ENCODE measurements at places on chromosomes 2 and 18. TPM values are rescaled to one million over a fixed set of nuclear protein-coding genes. Genes with fewer than 3 reads are reported as not detected.

DNA sequence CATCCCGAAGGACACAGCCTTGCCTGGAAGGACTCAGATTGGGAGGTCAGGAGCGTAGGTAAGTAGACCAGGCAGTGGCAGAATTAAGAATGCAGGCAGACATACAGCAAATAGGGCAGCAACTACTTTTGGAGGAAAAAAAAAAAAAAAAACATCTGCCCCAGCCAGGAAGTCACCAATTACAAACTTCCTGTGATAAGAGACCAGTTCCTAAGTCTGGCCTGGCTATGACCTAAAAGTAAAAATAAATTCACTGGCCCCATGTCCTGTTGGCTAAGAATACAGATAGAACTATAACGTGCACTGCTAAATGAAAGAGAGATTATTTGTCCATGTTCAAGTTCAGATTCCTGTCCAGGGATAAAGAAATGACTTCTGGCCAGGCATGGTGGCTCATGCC, 45.2 kb upstream of the NOSTRIN start:
- peaks cover 55% of the 10 kb centered on the region for H3K4me1 ChIP-seq
- peaks cover 9% of the 10 kb centered on the region for H3K36me3 ChIP-seq
- DNase-seq: no peak
- no peaks in the 10 kb centered on the region for H3K27me3 ChIP-seq

GRCh38 chr2:170092436-170093060, 85.4 kb upstream of the MYO3B start:
- H3K36me3 ChIP-seq: peaks cover 2% of the 10 kb centered on the region
- H3K4me1 ChIP-seq: no peaks in the 10 kb centered on the region
- H3K27ac ChIP-seq: no peak overlapping the region
- no peak for DNase-seq
- peaks cover 2% of the 10 kb centered on the region for H3K27me3 ChIP-seq
- no peak overlapping the region for H3K4me3 ChIP-seq

GRCh38 chr18:60147323-60147722, 225.3 kb downstream of the MC4R start:
- H3K27ac ChIP-seq: no peak overlapping the region
- H3K36me3 ChIP-seq: no peaks in the 10 kb centered on the region
- H3K4me3 ChIP-seq: no peak overlapping the region
- H3K4me1 ChIP-seq: no peaks in the 10 kb centered on the region

DNA sequence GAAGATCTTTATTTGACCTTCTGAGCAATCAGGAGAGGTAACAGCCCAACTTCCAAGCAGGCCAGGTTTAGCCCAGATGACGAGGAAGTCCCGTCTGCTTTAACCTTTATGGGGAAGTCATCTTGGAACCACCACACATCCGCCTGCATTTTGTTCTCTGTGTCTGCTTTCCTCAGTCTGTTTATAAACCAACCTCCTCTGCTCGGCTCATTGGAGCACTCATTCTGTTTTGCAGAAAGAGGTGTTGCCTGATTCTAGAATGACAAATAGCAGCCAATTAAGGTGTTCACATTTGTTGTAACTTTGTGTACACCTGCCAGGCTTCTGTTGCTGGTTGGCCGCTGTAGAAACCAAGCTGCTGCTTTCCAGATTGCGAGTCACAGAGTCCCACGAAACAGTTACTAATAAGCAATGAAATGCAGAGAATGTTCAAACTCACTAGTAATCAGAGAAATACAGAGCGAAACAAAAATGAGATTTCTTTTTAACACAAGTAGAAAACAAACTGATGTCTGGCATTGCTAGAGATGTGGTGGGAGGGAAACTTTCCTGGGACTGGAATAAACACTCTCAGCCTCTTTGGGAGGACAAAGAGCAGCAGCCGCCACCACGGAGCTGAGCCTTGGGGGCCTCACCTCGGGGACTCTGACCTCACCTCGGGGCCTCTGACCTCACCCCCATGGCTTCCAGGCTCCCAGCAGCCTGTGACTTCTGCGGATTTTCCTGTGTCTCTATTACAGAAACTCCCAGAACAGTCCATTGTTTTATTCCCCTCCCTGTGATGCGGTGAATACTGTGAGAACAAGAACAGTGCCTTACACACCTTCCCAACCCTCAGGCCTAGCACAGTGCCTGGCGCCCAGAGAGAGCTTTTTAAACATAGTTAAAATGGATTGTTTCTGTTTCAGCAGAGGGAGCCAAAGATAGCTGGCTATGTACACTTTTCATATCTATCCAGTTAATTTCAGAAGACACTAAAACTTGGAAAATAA, 64.0 kb downstream of the MBP start:
- H3K4me1 ChIP-seq: peaks cover 99% of the 10 kb centered on the region
- H3K27me3 ChIP-seq: no peaks in the 10 kb centered on the region
- H3K27ac ChIP-seq: peak overlapping the region; percentile 94
- peak overlapping the region; percentile 48 for H3K4me3 ChIP-seq
- peaks cover 52% of the 10 kb centered on the region for H3K36me3 ChIP-seq
- peak; percentile 66 for DNase-seq

CHCHD5 gene
- 34.4 TPM for total RNA-seq

ELAC1 gene
- total RNA-seq: 5.6 TPM

SLC30A3 gene
- 0.53 TPM for total RNA-seq

- DNase-seq: no peak
- H3K4me3 ChIP-seq: no peak overlapping the region
- H3K36me3 ChIP-seq: no peaks in the 10 kb centered on the region
- no peaks in the 10 kb centered on the region for H3K27me3 ChIP-seq
- no peaks in the 10 kb centered on the region for H3K4me1 ChIP-seq
- no peak overlapping the region for H3K27ac ChIP-seq
Measured at GRCh38 chr18:44458777-44459176, 221.9 kb upstream of the SETBP1 start.

- DNase-seq: no peak
- H3K4me3 ChIP-seq: no peak overlapping the region
- H3K27ac ChIP-seq: no peak overlapping the region
- H3K36me3 ChIP-seq: no peaks in the 10 kb centered on the region
- H3K27me3 ChIP-seq: no peaks in the 10 kb centered on the region
Measured at GRCh38 chr18:72605376-72605775, 61.2 kb upstream of the CBLN2 start.

SPP2 gene
- not detected for total RNA-seq

LYG1 gene
- 0.66 TPM for total RNA-seq

DNA sequence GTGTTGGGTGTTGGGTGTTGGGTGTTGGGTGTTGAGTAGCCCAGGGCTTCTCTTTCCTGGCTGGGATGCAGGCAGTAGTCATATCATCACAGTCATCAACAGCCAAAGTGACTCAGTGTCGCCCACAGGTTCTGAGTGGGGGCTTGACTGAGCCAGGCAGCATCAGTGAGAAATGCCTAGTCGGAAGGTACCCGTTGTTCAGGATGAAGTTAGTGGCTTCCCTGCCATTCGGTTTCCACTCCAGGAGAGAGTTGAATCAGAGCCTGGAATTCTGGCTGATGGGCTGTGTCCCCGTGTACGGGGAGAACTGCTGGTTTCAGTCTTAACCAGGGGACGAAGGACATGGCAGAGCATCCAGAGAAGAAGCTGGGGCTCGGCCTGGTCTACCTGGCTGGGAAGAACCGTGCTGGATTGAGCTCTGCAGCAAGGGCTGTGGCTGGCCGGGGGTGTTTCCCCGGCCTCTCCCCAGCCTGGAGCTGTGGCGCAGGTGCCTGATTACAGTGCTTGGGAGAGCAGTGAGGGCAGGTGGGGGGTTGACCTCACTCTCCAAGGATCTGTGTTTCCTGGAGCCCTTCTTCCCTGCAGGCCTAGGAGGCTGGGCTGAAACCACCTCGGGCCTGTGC, 49.4 kb downstream of the AGAP1 start:
- H3K36me3 ChIP-seq: no peaks in the 10 kb centered on the region
- no peak overlapping the region for H3K4me3 ChIP-seq
- DNase-seq: peak; percentile 33
- H3K4me1 ChIP-seq: no peaks in the 10 kb centered on the region
- H3K27ac ChIP-seq: no peak overlapping the region

MEP1B gene
- not detected for total RNA-seq

CD207 gene
- total RNA-seq: not detected

ADD2 gene
- 26.9 TPM for total RNA-seq

DNA sequence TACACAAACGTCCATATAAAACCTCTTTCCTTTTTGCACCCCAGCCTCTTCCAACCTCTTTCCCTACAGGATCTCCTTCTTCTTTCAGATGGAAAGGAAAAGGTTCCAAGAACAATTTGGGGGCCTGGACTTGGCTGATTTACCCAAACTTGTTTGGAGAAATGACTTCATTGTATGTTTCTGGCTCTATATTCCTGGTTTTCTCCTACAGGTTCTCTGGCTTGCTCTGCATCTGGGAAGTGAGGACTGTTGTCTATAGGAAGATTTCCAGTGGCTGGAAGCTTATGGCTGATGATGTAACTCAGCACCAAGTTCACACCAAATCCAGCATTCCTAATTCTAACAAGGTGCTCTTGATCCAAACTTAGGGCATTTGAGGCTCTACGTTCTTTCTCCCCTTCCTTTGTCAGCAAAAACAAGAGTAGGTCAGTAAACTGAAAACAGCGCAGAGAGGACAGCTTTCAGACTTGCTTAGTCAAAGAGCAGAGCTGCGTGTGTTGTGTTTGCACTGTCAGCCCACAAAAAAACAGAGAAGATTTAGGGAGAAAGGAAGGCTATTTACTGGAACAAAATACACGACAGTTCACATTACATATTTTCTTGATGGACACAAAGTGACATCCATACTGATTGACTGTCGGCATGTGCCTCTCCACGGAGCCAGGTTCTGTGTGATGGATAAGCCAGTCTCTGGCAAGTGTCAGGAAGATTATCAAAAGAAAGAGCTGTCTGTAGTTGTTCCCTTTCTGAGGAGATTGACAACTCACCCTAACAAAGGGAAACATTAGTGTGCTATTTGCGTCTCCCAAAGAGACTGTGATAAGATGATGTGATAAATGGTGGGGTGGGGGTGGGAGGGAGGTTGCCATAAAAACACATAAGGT, 39.7 kb downstream of the CDCA7 start:
- H3K27me3 ChIP-seq: peaks cover 29% of the 10 kb centered on the region
- H3K4me1 ChIP-seq: no peaks in the 10 kb centered on the region
- H3K27ac ChIP-seq: no peak overlapping the region
- H3K36me3 ChIP-seq: no peaks in the 10 kb centered on the region

GRCh38 chr2:11357428-11357972, 13.1 kb upstream of the ROCK2 start:
- H3K4me1 ChIP-seq: no peaks in the 10 kb centered on the region
- peaks cover 2% of the 10 kb centered on the region for H3K27me3 ChIP-seq

- DNase-seq: peak; percentile 54
- peaks cover 8% of the 10 kb centered on the region for H3K27me3 ChIP-seq
- peaks cover 23% of the 10 kb centered on the region for H3K4me1 ChIP-seq
- no peaks in the 10 kb centered on the region for H3K36me3 ChIP-seq
- no peak overlapping the region for H3K27ac ChIP-seq
- H3K4me3 ChIP-seq: peak overlapping the region; percentile 32
Measured at GRCh38 chr2:23452853-23453420, 68.0 kb downstream of the KLHL29 start.

RBKS gene
- total RNA-seq: 6.4 TPM

EPAS1 gene
- 12.6 TPM for total RNA-seq

GRCh38 chr2:20913491-20913890, 90.6 kb upstream of the LDAH start:
- H3K27ac ChIP-seq: no peak overlapping the region
- no peak overlapping the region for H3K4me3 ChIP-seq
- H3K36me3 ChIP-seq: no peaks in the 10 kb centered on the region
- H3K27me3 ChIP-seq: peaks cover 27% of the 10 kb centered on the region

GRCh38 chr2:42001711-42002201, 46.1 kb upstream of the PKDCC start:
- no peaks in the 10 kb centered on the region for H3K4me1 ChIP-seq
- H3K27me3 ChIP-seq: peaks cover 19% of the 10 kb centered on the region
- no peak overlapping the region for H3K27ac ChIP-seq
- H3K36me3 ChIP-seq: peaks cover 2% of the 10 kb centered on the region

DNA sequence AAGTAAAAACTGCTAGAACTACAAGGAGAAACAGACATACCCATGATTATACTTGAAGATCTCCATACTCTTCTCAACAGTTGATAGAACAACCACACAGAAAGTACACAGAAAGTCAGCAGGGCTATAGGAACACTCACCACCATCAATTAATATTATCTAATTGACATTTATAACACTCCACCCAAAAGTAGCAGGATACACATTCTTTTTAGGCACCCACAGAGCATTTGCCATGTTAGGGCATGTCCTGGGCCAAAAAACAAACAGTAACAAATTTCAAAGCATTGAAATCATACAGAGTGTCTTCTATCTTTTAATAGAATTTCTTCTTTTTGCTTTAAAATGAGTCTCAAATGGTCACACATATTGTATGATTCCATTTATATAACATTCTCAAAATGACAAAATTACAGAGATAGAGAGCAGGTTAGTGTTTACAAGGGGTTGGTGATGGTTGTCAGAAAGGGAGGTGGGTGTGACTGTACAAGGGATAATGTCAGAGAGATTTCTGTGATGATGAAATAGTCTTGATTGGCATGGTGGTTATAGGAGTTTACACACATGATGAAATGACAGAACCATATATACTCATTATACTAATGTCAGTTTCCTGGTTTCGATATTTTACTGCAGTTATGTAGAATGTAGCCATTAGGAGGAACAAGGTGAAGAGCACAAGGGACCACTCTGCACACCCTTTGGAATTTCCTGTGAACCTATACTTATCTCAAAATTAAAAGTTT, 82.8 kb downstream of the NCK2 start:
- H3K4me1 ChIP-seq: peaks cover 90% of the 10 kb centered on the region
- no peak overlapping the region for H3K4me3 ChIP-seq
- H3K27ac ChIP-seq: peak overlapping the region; percentile 68
- DNase-seq: no peak

- H3K4me1 ChIP-seq: peaks cover 10% of the 10 kb centered on the region
- H3K27me3 ChIP-seq: no peaks in the 10 kb centered on the region
- no peak overlapping the region for H3K4me3 ChIP-seq
- DNase-seq: no peak
Measured at GRCh38 chr2:232779934-232780333, 3.6 kb upstream of the KCNJ13 start.

DNA sequence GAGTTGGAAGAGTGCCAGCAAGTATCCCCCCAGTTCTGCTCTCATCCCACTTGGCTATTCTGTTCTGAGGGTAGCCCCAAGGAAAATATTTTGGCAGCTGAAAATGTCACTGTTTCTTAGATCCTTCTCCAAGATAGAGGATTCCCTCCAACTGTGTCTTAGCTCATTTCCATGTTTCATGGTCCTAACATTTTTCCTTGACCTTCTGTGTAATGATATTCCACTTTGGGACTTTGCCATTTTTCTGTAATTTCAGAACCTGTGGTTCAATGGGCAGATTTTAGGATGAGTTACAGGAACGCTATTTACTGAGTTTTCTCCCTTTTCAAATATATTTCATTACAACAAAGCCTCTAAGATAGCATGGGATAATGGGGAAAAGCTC, 34.7 kb downstream of the NHEJ1 start:
- DNase-seq: no peak
- no peaks in the 10 kb centered on the region for H3K36me3 ChIP-seq
- H3K4me3 ChIP-seq: no peak overlapping the region
- peaks cover 18% of the 10 kb centered on the region for H3K4me1 ChIP-seq

GRCh38 chr2:145316496-145316895, 796.6 kb upstream of the ZEB2 start:
- peaks cover 4% of the 10 kb centered on the region for H3K27me3 ChIP-seq
- DNase-seq: no peak
- no peaks in the 10 kb centered on the region for H3K36me3 ChIP-seq
- no peak overlapping the region for H3K4me3 ChIP-seq
- no peaks in the 10 kb centered on the region for H3K4me1 ChIP-seq

- no peak overlapping the region for H3K4me3 ChIP-seq
- peaks cover 22% of the 10 kb centered on the region for H3K4me1 ChIP-seq
- no peaks in the 10 kb centered on the region for H3K27me3 ChIP-seq
- peak; percentile 16 for DNase-seq
- H3K27ac ChIP-seq: no peak overlapping the region
Measured at GRCh38 chr2:181037922-181038321, 57.5 kb downstream of the UBE2E3 start.

All from activated CD4-positive, alpha-beta T cell treated with anti-CD3 and anti-CD28 coated beads for 36 hours (primary cell).